Kidney tubule cell (primary cell): ENCODE measurements at places on chromosomes 5 and 9.

GRCh38 chr9:112866662-112867274 is 23.9 kb downstream of the SLC46A2 start:
- DNase-seq: peak; percentile 82

DNA sequence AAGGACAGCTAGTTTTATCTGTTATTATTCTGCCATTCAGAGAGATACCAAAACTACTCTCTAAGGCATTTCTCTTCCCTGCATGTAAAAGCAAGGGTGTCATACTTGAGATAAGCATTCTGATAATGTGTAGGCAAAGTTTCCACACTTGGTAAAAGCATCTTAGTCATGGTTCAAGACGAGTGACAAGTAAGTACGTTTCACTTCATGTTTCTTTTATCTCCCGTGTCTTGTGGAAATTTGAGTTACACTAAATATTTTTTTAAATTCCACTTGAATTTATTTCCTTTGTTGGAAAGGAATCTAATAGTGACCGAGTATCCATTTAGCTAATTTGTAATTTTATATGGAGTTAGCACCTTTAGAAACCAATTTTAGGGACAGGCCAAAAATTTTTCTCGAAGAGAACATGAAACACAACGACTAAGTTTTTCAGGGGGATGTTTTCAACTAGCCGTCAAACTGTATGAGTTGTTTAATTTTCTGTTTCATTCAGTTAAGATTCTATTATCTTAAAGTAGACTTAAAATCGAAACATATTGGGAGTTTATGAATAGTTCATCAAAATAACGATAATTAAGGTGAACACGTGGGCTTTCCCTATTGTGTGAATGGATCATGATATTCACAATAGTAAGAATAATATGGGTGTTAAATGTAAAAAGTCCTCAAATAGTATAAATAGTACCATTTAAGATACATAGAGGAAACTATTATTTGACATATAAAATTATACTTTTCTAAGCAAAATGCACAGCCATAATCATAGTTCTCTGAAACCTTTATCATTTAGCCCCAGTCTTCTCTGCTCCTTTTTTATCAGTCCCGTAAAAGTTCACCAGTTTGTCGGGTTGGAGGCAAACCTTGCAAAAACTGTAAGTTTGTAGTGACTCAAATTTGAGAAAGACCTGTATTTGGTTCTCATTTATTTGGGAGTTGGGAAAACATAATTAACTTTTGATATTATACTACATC is 1.6 kb downstream of the RFESD start:
- DNase-seq: peak; percentile 5

DNA sequence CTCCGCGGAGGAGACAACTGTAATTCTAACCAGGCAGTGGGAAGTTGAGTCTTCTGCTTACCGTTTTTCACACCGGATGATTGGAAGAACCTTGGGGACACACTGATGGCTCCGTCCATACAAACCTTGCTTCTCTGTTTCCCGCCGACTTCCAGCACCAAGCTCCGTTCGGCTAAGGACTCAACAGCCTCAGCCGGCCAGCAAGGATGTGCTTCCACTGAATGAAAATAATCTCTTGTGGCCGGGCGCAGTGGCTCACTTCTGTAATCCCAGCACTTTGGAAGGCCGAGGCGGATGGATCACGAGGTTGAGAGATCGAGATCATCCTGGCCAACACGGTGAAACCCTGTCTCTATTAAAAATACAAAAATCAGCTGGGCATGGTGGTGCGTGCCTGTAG is 1.8 kb upstream of the EDF1 start:
- no peak for DNase-seq

DNA sequence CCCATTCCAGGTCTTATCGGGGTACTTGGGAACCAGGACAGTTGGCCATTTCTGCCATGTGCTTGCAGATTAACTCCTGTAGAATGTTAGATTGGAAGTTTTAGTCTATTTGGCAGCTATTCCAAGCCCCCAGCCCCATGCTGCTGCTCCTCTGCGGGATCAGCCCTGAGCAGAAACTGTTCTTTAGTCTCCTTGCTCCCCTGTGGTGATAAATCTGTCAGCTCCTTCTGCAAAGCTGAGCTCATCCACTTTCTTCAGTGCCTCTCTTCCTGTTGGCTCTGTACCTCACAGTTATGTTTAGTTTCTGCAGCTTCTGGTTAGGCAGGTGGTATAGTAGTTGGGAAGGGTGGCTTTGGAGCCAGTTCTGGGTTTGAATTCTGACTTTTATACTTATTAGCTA is 170.4 kb downstream of the GRIA1 start:
- DNase-seq: no peak

DNA sequence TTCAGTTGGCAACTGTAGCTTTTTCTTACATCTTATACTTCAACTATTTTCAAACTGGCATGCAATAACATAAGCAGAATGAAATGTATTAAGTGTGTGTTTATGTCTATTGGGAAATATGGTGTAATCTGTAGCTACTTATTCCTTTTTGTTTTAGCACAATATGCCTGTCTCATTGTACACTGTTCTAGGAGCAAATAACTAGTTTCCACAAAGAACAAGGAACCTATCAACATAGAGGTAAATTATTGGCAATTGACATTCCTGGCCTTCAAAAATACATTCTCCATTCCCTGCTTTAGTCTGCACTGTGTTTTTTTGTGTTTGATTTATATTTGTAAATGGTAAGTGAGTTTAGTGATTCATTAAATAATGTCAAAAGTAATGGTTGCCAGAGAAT is 75.7 kb downstream of the FBXL7 start:
- DNase-seq: no peak

- DNase-seq: peak; percentile 96
Measured at GRCh38 chr9:120935383-120935857, 8.8 kb upstream of the TRAF1 start.

DNA sequence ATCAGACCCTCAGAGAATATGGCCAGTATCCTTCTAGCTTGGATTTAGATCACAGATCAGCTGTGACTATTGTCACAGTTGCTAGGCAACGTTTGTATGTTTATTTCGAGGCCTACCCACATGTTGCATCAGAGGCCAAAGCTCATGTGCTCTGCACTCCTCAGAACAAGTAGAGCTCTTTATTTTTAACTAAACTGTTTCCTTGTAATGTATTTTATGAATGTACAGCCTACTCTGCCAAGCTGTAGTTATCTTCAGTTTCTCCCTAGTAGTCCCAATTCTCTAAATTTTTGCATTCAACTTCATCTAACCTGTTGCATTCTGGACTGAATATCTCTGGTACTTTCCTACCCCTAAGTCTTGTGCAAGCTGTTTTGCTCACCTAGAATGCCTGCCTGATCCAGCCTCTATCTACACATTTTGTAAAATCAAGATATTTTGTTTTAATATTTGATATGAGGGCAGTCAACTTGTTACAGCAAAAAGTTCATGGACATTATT is 52.8 kb downstream of the CAST start:
- peak; percentile 88 for DNase-seq

GRCh38 chr9:135179976-135180375 is 92.5 kb downstream of the OLFM1 start:
- DNase-seq: no peak

- no peak for DNase-seq
Measured at GRCh38 chr9:78292716-78293497, 4.0 kb upstream of the PSAT1 start.

DNA sequence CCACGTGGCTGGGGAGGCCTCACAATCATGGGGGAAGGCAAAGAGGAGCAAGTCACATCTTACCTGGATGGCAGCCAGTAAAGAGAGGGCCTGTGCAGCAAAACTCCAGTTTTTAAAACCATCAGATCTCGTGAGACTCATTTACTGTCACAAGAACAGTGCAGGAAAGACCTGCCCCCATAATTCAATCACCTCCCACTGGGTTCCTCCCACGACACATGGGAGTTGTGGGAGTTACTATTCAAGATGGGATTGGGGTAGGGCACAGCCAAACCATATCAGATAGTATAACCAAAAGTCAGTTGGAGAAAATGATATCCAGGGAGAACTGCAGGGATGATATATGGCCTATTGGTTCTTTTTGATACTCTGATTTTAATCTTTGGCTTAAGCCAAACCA is 10.0 kb upstream of the CAVIN4 start:
- no peak for DNase-seq

- peak; percentile 38 for DNase-seq
Measured at GRCh38 chr5:72949481-72949880, 6.4 kb upstream of the FCHO2 start.

DNA sequence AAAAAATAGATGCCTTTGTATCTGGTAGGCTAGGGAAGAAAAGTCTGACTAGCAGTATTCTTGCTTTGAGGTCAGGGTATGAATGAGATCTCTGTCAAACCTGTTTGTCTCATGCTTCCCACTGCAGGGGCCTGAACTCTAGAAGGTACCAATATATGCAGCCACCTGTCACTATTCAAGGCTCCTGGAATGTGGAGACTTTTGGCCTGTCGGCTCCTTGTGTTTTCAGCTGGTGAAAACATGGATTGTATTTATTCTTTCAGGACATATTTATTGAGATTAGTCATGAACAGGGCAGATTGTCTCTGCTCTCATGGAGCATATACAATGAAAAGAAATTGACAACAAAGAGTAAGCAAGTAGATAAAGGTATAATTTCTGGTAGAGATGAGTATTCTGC is 255.8 kb downstream of the ARHGAP26 start:
- DNase-seq: no peak

- no peak for DNase-seq
Measured at GRCh38 chr9:126953041-126953809, 38.6 kb downstream of the RALGPS1 start.

DNA sequence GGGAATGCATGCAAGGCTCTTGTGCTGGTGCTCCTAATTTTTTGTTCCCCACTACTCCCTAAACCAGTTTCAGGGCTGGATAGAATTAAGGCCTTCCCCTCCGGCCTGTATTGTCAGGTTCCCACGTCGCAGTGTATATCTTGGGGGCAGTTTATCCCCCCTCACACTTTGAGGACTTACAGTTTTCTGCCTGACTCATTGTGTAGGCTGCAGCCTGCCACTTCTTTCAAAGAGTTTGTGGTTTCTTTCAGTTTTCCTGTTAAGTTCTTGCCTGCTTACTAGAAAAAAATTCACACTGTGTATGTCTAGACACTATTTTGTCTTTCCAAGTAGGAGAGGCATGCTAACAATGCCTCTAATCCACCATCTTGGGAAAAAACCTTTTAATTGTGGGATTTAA is 28.4 kb upstream of the BTNL3 start:
- no peak for DNase-seq
